Natural killer cell treated with Interleukin-12 subunit alpha and Interleukin-12 subunit beta and Interleukin-15 and Interleukin-18, amount 100 ng/mL, for 72 hours (primary cell): ENCODE measurements at places on chromosomes 3 and 15. TPM values are rescaled to one million over a fixed set of nuclear protein-coding genes. Genes with fewer than 3 reads are reported as not detected.

TMEM212 gene
- not detected for total RNA-seq

DNA sequence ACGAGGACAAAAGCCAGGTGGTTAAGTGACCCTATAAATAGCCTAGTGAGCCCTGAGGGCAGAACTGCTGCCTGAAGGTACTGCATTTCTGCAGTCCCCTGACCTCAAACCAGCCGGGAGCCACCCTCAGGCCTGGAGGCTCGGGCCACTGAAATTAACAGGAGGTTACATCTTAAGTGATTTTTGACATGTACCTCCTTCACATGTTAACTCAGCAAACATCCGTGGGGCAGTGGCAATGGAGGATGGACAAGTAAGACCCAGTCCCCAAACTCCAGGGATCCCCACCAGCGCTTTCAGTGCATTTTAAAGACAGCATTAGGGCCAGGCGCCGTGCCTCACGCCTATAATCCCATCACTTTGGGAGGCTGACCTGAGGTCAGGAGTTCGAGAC, 26.2 kb downstream of the PSTPIP1 start:
- no peak for DNase-seq

DNA sequence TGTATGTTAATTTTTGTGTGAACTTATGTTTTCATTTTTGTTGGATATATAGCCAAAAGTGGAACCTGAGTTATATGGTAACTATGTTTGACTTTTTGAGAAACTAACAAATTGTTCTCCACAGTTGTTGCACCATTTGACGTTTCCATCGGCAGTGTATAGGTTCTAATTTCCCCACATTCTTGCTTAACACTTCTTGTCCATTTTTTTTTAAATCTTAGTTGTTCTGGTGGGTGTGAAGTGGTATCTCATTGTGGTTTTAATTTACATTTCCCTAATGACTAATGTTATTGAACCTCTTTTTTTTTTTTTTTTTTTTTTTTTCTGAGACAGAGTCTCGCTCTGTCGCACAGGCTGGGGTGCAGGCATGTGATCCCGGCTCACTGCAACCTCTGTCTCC, 8.0 kb downstream of the NISCH start:
- DNase-seq: no peak

PCLAF gene
- 47.7 TPM for total RNA-seq

SCAANT1 gene
- total RNA-seq: not detected

SLC51A gene
- not detected for total RNA-seq

DNA sequence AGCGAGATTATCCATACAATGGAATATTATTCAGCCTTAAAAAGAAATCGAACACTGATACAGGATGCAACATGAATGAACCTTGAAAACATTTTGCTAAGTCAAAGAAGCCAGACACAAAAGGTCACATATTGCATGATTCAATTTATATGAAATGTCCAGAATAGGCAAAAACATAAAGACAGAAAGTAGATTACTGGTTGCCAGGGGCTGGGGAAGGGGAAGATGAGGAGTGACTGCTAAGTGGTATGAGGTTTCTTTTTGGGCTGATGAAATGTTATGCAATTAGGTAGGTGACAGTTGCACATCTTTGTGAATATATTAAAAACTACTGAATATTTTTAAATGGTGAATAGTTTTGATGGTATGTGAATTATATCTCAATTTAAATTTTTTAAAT, 38.3 kb downstream of the LRRFIP2 start:
- no peak for DNase-seq

A4GNT gene
- not detected for total RNA-seq
